ENCODE measurements at places on chromosomes 3 and 15. TPM values are rescaled to one million over a fixed set of nuclear protein-coding genes. Genes with fewer than 3 reads are reported as not detected.

- no peak for DNase-seq
Observed at GRCh38 chr15:41544650-41545015, 576 bp upstream of the RPAP1 start.

- no peak for DNase-seq
Observed at GRCh38 chr3:1962396-1963088, 136.1 kb upstream of the CNTN4 start.

GRCh38 chr15:68561171-68561900 is 17.5 kb upstream of the CORO2B start:
- DNase-seq, result peak; percentile 53

GRCh38 chr3:195448205-195448875 is 5.5 kb upstream of the ACAP2 start:
- no peak for DNase-seq

DNA sequence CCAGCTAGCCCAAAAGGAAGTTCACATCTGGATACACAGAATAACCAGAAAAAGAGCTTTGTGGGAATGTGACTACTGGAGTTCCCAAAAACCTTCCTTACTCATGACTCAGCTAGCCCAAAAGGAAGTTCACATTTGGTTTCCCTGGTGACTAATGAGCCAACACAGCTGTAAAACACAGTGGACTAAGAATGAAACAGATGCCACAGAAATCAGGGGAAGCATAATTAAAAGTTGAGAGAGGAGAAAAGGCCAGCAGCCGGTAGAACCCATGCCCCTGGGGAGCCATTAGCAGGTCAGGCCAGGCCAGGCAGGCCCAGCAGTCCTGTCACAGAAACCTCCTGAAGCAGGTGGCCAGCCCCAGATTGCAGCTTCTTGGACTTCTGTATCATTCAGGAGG is 130.3 kb downstream of the GHSR start:
- DNase-seq, result peak; percentile 70

TNNC1 gene
- 2.6 TPM for total RNA-seq

SPINK8 gene
- not detected for total RNA-seq

BDH1 gene
- total RNA-seq, result 3.5 TPM
